Left colon (tissue), 2 donors: ENCODE measurements at places on chromosomes 4 and X. TPM values are rescaled to one million over a fixed set of nuclear protein-coding genes. Genes with fewer than 3 reads are reported as not detected.

GRCh38 chrX:39487969-39488330 is 609.8 kb downstream of the BCOR start:
- DNase-seq = no peak

DNA sequence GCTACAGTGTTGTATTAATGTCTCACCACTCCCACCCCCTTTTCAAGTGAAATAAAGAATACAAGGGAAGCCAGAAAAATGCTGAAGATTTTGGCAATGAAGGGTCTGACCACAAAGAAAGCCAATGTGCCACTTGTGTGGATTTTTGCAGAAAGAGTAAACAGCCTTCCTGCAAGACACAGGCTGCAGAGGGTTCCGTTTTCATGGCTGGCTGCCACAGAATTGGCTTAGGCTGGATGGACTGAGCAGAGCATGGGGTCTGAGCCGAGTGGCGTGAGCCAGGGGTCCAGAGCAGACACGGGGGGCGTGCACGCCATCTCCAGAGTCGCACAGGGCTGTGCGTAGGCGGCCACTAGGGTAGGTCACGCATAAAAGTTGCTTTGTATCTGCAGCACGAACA is 69.2 kb downstream of the MTNR1A start:
- DNase-seq = no peak

The GYPA gene
- total RNA-seq = not detected

GRCh38 chr4:127410201-127410600 is 222.6 kb upstream of the INTU start:
- DNase-seq = no peak

GRCh38 chr4:180827232-180828009 is 1415.8 kb upstream of the TENM3 start:
- DNase-seq = no peak

- no peak for DNase-seq
Observed at GRCh38 chr4:89434364-89434988, 126.9 kb upstream of the GPRIN3 start.

The PAGE2 gene
- not detected for total RNA-seq

- peak; percentile 8 for DNase-seq
Observed at GRCh38 chrX:69133921-69134542, 31.2 kb downstream of the PJA1 start.

DNA sequence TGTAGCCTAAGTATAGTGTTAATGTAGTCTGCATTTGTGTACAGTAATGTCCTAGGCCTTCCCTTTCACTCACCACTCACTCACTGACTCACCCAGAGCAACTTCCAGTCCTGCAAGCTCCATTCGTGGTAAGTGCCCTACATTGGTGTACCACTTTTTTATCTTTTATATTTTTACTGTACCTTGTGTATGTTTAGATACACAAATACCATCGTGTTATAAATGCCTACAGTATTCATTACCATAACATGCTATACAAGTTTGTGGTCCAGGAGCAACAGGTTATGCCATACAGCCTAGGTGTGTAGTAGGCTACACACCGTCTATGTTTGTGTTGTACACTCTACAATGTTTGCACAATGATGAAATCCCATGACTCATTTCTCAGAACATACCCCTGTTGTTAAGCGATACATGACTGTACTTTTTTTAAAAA is 15.4 kb downstream of the TSPAN5 start:
- DNase-seq = no peak

The COX7B2 gene
- not detected for total RNA-seq

DNA sequence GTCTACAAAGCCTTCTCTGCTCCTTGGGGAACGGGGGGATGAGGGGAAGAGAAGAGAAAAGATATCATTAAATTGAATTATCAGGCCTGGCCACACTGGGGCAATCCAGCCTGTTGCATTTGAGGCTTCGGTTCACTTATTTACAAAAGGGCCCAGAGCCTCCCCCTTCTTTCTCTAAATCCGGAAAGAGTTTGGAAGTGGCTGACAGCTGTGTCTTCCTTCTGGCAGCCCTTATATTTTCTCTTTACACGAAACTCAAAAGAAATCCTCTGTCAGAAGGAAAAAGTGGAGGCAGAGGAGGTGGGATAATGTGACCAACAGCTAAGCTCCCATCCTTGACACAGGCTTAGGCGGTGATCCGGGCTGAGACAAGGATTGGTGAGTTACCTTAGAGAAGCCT is 158.3 kb upstream of the TAPT1 start:
- no peak for DNase-seq

The IL21 gene
- not detected for total RNA-seq

GRCh38 chr4:112604589-112604988 is 32.1 kb downstream of the ZGRF1 start:
- DNase-seq = peak; percentile 27

The MAGEA2 gene
- not detected for total RNA-seq

DNA sequence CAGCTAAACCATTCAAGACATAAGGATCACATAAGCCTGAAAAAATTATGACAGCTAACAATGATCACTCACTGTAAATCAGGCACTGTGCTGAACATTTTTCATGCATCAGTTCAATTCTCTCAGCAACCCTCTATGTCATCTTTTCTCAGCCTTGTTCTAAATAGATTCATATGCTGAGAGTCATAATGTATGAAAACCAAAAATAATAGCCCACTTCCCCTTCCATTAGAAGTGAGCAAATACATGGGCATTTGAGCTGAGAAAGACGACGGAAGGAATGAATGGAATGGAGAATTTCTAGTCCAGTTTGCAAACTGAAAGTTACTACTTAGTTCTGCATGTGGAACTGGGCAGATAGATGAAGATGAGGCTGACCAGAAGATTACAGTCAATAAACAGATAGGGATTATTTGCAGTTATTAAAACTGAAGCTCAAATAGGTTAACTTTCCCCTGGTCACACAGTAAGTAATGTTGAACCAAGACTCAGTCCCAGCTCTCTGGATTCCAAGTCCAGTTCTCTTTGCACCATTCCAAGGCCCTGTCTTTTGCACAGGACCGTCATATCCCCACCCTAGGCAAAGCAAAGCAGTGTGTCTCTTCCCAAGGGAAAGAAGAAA is 1.6 kb upstream of the SH3RF1 start:
- DNase-seq = no peak

The SUPT20HL1 gene
- total RNA-seq = not detected

DNA sequence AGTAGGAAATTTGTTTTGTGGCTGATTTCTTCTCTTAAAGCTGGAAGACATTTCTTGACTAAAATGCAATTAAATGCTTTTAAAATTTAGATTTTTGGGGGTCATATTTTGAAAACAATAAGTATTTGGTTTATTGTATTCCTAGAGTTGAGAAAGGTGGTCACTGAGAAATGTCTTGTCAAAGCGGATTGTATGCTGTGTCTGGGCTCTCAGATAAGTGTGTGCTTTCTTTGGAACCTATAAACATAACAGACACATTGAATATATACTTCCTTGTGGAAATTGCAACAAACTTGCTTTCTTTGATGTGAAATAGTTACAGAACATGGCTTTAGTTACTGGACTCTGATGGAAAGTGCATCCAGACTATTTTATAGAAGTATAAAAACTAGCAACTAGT is 75.4 kb downstream of the AFF1 start:
- DNase-seq = no peak

The DCAF12L1 gene
- not detected for total RNA-seq

The IL1RAPL1 gene
- total RNA-seq = 0.18 TPM

GRCh38 chr4:133186210-133186609 is 37.1 kb downstream of the PCDH10 start:
- no peak for DNase-seq

The CCDC158 gene
- total RNA-seq = 0.17 TPM

GRCh38 chr4:116469582-116469981 is 615.8 kb downstream of the TRAM1L1 start:
- DNase-seq = no peak

- no peak for DNase-seq
Observed at GRCh38 chr4:102064747-102065442, 274.4 kb downstream of the BANK1 start.

DNA sequence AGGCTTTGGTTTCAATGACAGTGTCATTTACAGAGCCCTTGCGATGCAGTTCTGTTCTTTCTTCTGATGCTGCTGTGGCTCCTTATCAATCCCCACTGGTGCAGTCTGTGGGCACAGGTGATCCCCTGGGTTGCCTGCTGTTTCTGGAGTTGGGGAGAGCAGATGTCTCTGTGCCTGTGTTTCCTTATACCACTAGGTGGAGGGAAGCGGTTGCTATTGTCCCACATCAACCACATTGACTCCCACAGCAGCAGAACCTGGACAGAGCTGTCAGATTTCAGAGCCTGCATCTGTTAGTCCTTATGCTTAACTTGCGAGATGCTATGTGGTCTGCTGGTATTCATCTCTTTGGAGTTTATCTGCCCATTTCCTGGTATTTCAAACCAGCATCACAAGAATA is 57.7 kb downstream of the NEIL3 start:
- DNase-seq = no peak

DNA sequence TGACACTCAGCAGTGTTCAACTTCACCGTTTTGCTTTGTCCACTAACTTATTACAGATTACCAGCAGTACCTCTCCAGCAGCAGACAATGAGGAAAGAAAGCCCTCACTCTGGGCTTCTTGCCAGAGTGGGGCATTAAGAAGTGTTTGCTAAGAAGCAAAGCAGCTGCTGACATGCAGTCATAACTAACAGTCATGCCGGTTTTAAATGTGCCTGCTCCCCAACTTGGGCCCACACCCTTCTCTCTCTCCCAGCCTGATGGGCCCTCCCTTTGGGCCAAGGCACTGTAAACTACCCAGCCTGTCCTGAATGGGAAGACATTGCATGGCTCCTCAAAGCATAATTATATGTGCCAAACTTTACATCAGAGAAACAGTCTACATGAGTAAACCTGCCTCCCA is 54.6 kb upstream of the HHIP start:
- DNase-seq = peak; percentile 60

DNA sequence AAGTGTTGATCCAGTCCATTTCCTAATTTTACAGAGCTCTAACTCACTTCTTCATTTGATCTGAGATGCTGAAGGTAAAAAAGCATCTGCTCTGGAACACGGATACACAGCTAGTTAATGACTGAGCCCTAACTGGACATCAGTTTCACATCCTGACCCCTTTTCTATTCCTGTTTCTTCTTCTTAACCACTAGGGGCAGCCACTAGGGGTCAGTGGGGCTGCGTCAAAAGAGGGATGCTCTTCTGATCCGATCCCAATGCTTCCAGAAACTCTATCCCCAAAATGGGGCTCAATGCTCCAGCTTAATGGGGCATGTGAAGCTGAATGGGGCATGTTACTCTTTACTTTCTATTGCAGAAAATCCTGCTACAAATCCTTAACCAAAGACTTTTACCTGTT is 33.4 kb upstream of the PHKA2 start:
- DNase-seq = peak; percentile 26

The CT45A5 gene
- not detected for total RNA-seq

DNA sequence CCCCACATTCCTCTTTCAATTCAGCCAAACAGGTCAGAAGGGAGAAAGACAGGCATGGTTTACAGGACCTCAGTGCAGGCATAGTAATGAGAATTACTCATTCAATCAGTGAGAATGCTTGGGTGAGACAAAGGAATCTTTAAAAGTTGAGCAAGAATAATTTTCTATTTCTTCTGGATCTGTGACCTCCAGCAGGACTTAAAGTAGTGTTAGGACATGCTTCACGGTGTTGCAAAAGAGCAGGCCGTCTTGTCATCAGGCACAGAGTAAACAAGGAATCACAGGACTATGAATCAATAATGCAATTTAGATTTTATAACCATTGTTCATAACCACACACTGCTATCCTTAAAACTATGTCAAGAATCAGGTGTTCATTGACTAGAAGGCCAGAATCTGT is 130.6 kb upstream of the GLRA2 start:
- DNase-seq = peak; percentile 5

- peak; percentile 75 for DNase-seq
Observed at GRCh38 chr4:140243278-140243753, 89.3 kb upstream of the MAML3 start.

GRCh38 chrX:85052636-85053343 is 49.1 kb downstream of the APOOL start:
- DNase-seq = no peak

The GLRB gene
- total RNA-seq = 0.75 TPM

GRCh38 chr4:112222219-112222955 is 9.2 kb upstream of the AP1AR start:
- no peak for DNase-seq

DNA sequence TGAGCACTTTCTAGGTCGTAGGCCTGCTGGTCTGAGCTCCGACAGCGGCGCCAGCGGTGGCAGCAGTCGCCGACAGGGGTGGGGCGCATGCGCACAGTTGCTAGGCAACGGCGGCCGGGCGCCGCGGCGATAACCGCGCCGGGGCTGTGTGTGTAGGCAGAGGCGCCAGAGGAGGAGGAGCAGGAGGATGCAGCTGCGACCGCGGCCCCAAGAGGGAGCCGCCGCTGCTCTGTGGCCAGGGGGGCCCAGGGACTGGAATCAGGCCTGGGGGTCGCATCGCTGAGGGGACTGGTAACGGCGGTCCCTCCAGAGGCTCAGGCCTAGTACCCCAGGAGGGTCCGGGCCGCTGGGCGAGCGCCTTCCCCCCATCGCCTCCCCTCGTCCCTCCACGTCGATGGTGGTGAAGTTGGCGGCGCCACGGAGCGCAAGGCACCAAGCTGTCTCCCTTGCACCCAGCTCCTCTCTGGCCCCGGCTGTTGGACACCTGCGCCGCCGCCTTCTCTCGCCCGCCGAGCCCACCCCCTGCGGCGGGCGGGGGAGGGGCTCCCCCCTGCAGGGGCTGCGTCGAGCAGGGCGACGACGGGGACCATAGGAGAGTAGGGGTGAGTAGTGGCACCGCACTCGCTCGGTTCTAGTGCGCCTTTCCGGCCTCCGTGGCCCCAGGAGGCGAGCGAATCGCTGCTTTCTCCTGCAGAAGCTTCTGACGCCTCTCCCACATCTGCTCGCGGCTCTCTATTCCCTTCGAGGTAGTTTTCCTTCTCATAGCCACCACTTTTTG is 58.6 kb upstream of the ZC4H2 start:
- DNase-seq = peak; percentile 78

DNA sequence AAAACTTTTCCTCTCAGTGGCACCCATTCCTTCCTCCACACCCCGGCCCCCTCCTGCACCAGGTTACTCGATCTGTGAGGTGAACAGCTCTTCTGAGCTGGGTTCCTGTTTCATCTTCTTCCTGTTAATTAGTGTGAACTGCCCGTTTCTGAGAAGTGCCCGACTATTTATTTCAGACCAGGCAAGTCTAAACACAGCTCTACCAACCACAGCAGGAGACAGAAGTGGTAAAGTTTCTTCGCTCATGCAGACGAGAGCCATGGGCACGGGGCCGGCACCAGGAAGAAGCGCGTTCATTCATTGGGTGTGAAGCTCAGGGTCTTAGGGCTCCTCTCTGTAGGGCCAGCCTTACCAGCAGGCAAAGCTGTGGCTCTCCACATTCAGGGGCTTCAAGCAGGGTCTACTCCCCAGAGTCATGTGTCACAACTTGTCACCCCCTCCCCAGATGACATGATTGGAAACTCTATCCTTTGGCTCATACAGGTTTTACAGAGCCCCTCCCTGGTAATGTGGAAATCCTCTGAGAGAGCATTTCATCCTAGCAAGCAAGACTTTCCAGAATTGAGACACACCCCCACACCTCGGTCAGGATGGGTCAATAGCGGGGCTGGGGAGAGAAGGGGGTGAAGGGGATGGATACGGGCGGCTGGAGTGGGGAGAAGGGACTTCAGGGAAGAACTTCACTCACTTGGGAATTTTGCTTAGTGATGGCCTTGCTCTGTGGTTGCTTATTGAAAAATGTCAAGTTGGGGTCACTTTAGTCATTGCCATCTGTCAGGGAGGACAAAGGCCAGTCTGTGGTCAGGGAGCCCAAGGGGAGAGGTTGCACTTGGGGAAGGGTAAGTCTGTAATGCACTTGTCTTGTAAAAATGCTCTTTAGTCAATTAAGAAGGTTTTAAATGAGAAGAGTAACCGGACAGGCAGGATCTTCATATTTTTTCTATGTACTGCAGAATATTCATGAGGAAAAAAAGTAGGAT is 121.6 kb upstream of the TRIM2 start:
- no peak for DNase-seq
